ENCODE measurements at places on chromosomes 5 and 9.

- no peak for DNase-seq
Measured at GRCh38 chr5:135324897-135325650, 74.0 kb downstream of the MACROH2A1 start.

- no peak for DNase-seq
Measured at GRCh38 chr9:84711398-84711777, 41.9 kb downstream of the NTRK2 start.

DNA sequence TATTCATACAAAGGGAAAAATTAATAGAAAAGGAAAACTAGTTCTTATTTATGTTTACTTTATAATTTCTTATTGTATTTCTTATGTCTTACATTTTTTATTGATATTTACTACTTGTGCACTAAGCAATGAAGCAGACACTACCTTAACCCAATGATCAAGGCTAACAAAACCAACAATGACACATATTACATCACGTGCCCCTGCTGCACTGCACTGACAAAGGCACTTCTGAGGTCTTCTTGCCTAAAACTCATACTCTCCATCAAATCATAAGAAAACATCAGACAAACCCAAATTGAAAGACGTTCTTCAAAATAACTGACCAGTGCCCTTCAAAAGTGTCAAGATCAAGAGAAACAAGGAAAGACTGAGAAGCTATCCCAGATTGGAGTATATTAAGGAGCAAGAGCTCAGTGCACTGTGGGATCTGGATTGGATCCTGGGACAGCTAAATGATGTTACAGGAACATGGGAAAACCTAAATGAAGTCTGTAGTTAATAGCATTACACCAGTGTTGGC, 230.9 kb downstream of the AUH start:
- no peak for DNase-seq

DNA sequence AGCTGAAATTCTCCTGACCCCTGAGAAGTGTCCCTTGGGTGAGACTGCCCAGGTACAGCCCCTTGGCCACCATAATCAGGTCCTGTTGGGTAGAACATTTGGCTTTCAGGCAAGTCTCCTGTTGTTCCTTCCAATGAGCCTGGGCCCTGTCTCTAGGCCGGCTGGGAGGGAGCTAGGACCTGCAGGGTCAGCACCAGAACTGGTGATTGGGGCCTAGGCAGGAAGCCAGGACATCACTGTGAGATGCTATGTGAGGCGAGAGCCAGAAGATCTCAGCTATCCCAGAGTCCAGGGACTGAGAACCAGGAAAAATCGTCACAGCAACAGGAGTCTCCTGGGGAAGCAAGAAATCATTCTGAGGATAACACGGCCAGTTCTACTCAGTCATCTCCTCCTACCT, 51.5 kb downstream of the PCDH1 start:
- DNase-seq, result no peak

DNA sequence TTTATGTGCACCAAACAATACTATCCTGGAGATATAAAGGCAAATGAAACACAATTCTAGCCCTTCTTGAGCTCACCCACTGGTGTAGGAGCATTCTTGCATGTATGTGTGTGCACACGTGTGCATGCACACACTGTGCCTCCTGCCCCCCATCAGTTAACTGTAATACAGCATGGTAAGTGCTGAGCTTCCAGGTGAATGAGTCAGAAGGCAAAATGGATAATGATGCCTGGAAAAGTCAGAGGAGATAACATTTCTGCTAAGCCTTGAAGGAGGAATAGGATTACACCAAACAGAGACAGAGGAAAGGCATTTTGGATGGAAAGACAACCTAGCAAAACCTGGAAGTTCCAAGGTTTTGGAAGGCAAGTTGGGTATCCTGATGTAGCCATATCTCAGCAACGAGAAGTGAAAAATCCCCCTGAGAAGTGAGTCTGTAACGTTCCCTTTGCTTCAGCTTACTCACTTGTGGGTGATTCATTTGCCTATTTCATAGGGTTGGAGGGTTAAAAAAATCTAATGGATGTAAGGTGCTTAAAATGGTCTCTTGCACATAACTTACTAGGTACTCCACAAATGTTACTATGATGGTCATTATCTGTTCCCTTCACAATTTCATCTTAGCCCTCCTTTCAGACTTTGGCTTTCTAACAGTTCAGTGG, 101.4 kb upstream of the STC2 start:
- DNase-seq, result no peak

DNA sequence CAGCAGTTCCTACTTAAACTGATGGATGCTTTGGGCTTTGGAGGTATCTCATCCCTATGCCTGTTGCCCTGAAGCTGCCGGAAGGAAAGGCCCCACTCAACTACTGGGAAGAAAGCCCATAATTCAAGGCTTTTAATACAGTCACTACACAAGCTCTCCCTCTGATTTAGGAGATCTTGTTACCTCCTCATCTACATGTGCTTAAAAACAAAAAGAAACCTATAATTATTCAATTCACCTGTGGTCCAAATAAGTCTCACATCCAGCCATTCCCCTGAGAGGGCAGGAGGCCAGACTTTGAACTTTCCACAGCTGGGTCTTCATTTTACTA, 715 bp upstream of the LEAP2 start:
- DNase-seq, result no peak

- no peak for DNase-seq
Measured at GRCh38 chr5:79842991-79843390, 148.1 kb downstream of the MTX3 start.

DNA sequence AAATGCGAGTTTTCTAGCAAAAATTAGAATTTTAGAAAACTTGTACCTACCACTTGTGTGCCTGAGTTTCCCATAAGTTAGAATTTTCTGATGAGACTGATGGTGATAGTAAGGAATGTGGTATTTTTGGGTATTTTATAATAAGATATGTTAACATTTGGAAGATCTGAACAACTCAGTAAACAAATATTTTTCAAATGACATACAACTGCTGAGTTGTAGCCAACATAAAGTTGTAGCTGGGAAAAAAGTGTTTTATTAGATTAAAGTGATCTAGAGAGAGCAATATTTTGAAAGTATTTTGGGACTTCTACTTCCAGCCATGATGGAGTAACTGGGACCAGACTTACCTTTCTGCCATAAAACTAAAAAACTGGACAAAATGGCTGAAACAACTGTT, 37.9 kb downstream of the GEMIN5 start:
- DNase-seq, result no peak

DNA sequence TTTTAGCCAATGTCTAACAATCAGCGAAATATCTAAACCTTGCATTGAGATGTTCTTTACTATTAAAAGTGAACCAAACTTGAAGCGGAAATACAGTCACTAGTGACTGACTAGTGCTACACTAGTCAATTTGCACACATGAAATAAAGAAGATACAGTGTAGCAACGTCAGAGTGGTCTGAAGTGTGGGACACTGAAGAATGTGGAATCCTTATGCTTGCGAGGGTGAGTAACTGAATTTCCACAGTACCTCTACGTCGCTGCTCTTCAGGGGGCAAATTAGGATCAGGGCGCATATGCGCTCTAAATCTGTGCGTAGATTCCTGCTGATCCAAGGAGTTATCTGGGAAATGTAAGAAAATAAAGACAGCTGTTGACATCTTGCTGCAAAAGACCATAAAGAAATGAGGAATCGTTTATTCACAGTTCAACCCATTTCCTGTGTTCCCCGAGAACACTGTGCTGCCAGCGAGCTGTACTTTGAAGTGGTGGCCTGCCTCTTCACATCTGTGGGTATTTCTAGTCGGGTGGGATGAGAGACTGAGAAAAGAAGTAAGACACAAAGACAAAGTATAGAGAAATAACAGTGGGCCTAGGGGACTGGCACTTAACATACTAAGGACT, 39.8 kb upstream of the FLT4 start:
- DNase-seq, result no peak

DNA sequence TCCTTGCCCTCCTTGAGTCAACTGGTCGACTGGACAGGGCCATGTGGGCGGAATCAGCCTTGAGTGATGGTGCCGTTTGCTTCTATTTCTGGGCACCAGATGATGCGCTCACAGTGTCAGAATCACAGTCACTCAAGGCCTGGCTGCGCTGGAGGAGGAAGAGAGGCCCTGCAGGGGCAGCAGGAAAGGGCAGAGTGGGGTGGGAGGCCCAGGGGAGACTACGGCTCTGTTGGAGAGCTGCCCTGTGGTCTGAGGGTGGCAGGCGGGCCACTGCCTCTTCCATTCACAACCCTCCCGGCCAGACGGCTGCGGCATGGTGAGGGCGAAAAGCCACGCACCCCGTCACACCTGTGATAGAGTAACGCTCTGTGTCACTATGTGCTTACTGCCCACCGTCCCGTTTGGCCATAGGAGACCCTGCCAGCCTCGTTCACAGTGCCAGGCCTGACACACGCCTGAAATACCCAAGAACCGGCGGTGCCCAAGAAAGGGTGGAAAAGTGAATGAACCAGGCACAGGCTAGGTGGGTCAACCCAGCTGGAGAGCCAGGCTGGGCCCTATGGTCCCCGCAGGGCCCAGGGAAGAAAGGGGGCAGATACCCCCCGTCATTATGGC, 9.9 kb downstream of the PLPP7 start:
- DNase-seq, result no peak

GRCh38 chr5:147393874-147394672, 115.8 kb downstream of the DPYSL3 start:
- DNase-seq, result no peak

DNA sequence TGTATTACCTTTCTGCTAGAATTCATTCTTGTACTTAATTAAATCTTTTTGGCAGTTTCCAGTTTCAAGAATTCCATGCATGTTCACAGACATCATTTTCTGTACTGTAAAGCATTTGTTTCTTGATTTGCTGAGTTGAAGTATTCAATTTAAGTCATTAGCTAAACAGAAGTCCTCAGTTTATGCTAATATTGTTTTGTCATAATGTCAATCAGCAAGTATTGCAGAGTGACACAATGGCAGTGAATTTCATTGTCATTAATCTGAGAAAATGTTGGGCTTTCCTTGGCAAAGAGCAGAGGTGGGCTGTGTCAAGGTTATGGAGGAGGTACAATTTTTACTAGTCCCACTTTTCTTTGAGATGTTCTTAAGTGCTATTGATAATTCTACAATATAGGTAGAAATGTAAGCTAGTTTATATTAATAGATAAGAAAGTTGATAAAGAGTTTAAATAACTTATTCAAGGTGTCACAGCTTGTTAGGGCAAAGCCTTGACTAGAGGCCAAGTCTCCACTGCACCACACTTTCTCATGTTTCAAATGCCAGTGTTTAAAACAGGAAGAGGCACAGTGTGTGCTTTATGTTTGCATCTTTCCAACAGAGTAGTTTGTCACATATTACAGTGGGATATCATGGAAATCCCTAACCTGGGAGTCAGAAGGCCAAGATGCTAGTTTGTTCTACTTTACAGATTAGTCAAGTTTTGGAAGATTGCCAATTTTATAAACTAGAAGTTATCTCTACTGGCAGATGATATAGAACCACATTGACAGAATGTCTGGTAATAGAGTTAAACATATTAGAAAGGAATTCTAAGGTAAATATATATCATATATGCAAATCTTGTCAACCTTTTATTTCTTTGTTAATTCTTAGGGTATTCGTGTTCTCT, 56.3 kb downstream of the SLF1 start:
- no peak for DNase-seq

DNA sequence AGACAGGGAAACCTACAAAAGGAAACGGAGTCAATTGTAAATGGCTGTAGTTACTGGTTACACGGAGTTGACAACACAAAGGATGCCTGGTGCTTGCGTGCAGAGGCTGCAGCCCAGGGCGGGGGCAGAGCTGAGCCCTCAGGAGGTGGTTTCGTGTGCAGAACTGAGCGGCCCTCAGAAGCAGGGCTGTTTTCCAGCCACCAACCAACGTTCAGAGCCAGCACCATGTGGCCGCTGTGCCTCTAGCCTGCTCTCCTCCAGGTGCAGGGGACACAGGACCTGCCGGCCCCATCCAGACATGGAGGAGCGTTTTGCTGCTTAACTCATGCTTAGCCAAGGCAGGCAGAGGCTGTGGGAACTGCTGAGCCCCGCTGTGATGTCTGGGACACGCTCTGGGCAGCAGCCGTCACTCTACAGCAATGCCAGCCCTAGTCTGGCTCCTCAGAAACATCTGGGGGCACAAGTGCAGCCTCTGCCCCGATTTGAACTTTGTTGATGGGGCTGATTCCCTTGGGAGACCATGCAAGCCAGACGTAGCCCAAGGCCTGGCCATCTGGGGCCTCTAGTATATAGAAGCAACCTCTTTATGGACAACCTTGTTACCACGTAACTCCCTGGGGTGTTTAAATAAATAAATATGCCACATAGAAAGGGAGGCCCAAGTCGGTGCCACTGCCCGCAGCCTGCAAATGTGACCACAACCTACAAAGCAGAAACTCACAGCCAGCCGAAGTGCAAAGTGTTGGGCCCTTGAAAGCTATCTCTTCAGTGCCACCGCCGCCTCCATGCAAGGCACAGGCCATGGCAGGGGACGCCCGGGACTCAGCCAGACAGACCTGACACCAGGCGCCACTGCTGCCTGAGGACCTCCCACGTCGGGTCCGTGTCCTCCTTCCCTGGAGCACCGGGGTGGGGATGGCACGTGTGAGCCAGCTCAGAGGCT, 42.1 kb downstream of the NKD2 start:
- no peak for DNase-seq

- no peak for DNase-seq
Measured at GRCh38 chr9:134863306-134863902, 17.2 kb upstream of the FCN2 start.

GRCh38 chr9:38214432-38214831, 145.4 kb upstream of the SHB start:
- no peak for DNase-seq

- DNase-seq, result no peak
Measured at GRCh38 chr5:111730659-111731382, 26.2 kb downstream of the NREP start.

DNA sequence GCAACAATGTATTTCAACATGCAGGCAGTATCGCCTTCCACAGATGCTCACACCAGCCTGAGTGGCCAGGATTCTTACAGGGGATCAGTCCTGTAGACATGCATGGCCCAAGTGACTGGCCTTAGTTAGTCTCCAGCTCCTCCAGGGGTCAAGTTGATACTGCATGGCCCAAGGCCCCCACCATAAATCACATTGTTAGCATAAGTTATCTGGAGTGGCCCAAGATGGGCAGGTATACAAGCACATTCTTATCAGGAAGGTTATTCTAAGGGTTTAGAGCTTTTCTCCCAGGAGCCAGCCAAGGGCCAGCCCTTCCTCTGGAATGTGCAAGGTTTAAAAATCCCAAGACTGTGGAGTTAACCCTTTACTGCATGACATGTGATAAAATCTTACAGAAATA, 230.9 kb upstream of the NFIL3 start:
- DNase-seq, result no peak

DNA sequence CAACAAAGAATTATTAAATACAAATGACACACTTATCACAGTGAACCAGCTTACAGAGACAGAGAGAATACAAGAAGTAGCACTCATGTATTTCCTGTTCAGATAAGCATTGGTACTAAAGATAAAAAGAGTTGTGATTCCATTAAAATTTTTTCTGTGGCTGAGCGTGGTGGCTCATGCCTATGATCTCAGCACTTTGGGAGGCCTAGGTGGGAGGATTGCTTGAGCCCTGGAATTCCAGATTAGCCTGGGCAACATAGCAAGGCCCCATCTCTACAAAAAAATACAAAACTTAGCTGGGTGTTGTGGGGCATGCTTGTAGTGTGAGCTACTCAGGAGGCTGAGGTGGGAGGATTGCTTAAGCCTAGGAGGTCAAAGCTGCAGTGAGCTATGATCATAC, 32.9 kb downstream of the FCHO2 start:
- DNase-seq, result no peak
